HAP-1 (cell line): ENCODE measurements at places on chromosomes 5 and 9.

DNA sequence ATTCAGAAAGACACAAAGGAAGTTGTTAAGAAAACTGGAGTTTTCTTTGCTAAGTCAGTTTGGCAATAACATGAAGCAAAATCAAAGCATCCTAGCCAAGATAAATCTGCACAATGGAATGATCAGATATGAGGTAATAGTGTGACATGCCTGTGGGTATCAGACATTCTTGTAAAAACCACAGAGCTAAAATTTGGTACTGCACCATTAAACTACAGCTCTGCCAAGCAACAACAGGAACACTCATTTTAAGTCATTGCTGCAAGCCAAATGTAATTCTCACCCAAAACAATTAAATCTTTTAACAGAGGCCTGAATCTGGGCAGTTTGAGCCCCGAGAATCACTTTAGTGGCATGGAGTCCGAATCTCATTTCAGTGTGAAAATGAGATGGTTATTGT, 96.6 kb downstream of the VCAN start:
- DNase-seq, result no peak

DNA sequence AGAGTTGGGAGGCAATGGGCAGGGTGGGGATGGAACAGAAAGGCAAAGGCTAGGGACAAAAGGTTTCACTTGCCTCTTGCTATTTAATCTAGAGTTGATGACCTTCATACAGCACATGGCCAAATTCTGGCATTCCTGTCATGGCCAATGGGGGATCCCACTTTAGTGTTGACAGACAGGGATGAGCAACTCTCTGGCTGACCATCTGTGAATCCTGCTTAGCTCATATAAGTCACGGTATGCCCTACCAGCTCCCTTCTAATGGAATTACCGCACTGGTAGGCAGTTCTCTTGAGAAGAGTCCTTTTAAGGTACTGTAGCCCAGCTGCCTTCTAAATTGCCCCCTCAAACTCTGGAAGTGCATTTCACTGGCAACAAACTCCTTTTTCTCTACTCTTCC, 76.1 kb downstream of the MAMDC2 start:
- DNase-seq, result no peak

DNA sequence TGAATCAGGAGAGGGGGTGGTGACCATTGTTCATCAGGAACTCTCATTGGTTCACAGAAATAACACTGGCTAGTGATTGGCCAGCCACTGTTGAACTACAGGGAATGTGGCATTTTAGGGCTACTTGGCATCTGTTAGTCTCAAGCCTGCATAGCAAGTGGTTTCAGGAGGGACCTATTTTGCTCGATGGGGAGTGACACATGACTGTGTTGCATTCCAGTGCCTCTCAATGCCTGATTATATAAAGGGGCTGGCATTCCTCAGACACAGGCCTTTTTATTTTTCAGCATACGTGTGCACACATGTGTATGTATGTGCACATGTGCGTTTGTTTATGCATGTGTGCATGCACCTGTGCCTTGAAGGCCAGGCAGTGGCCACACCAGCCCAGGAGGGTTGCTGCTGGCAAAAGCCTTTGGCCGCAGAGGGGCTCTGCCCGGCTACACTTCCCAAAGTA, 23.2 kb downstream of the FGD3 start:
- peak; percentile 74 for DNase-seq

GRCh38 chr5:71810471-71811195, 91.6 kb downstream of the CARTPT start:
- no peak for DNase-seq

- DNase-seq, result no peak
These were observed 549.4 kb downstream of the LRRC70 start for GRCh38 chr5:63128018-63128417.

GRCh38 chr9:82024908-82025307, 36.3 kb downstream of the SPATA31D1 start:
- DNase-seq, result no peak

GRCh38 chr5:93072831-93073459, 508.1 kb downstream of the NR2F1-AS1 start:
- no peak for DNase-seq

DNA sequence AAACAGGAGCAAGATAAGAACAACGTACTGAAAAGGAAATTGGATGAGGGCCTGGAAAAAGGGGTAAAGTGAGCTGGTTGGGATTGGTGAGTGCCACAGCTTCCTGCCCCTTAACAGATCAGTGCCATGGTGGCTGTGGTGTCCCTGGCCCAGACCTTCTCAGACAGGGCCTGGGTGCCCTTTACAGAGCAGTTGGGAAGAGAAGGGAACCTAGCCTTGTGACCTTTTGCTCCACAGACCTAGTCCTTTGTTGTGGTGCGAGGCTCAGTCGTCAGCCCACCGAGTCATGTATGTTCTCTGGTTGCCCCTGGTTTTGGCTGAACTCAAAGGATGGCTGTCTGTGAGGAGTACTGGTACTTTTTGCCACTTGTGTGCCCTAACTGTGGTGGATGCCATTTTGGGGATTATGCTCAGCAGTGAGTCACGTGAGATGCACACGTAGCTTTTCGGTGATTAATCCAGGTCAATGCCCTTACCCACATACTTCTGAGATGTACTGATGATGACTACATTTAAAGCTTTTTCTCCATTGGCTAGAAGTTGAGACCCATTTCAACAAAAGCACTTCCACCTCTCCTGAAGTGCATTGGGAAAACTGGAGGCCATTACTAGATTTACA, 48.4 kb downstream of the EXOSC2 start:
- no peak for DNase-seq

- no peak for DNase-seq
These were observed 108.9 kb downstream of the MARCHF3 start for GRCh38 chr5:126921241-126922091.

DNA sequence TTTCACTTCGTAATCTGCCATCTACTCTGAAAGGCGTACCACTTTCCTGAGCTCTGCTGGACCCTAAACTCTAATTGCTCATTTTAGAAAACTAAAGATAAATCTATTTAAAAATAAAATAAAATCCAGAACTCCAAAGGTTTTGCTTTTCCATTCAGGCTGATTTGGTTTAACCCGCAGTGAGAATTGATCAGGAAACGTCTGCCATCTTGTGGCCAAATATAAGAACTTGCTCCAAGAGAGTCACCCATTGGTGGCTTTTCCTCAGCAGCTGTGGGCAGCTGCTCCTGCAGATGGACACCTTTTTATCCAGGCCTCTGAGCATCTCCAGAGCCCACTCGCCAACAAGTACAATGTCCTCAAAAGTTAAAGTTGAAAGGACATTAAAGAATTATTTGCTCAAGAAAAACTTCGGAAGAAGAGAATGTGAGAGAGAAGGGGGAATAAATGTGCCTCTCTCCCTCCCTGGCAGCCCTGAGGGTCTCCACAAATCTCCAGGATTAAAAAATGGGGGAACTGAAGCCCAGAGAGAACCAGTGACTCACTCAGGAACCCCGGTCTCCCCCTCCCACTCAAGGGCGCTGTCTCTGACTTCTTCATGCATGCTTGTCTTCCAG, 4.1 kb downstream of the SAXO1 start:
- peak; percentile 68 for DNase-seq

DNA sequence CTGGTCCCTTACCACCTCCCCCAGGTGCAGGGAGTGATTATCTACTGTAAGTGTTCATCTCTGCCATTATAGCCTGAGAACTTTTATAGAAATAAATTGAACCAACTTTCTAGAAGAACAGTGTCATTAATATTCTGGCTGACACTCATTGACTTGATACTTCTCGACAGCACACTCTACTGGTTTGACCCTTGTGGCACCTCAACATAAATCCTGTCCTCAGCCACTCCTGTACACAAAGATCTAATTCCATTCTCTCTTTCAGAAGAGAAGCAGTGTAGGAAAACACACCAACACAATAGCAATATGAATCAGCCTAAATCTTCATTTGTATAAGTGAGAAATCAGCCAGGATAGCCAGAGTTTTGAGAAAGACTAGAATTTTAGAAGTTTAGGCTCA, 417.7 kb downstream of the TAF11L14 start:
- DNase-seq, result no peak

DNA sequence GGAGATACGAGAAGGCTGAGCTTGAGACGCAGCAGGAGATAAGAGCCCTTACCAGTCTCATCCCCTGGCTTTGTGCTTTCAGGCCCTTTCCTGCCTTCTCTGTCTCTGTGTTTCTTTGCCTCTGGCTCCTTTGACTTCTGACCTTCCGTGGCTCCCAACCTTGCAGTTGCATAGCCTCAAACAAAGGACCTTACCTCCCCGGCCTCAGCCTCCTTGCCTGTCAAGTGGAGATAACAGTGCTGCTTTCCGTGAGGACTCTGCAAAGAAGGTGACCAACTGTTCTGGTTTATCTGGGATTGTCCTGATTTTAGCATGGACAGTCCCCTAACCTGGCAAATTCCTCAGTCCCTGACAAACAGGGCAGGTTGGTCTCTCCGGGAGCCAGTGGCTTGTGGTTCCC, 287.8 kb upstream of the MVB12B start:
- DNase-seq, result no peak

GRCh38 chr5:76202182-76202581, 119.0 kb downstream of the SV2C start:
- DNase-seq, result no peak

- DNase-seq, result no peak
These were observed 11.1 kb downstream of the IL33 start for GRCh38 chr9:6226696-6227095.
